ENCODE measurements at places on chromosomes 2 and 18. TPM values are rescaled to one million over a fixed set of nuclear protein-coding genes. Genes with fewer than 3 reads are reported as not detected.
A peak's percentile ranks its signal among the peaks of the same experiment; 100 is the strongest.

DNA sequence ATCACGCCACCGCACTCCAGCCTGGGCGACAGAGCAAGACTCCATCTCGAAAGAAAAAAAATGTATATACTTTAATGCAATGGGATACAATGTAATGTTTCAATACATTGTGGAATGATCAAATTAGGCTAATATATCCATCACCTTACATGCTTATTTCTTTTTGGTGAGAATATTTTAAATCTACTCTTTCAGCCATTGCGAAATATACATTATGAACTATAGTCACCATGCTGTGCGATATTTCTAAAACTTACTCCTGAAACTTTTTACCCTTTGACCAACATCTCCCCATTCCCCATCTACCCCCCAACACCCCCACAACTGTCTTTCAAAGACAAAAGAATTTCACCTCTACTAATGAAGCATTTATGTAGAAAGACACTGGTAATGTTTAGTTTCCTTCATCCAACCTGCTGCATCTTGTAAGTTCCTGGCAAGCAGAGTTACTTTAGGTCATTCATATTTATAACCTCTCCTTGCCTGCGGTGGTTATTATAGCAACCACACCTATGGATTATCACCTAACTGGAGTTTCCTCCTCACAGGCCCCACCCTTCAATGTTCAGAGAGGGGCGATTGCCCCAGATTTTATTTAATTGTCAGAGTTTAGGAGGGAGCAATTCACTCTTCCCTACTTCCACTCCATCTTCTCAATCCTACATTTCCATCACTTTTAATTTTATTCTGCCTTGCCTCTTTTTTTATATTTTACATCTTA lies 1.2 kb upstream of the ME2 start:
- no peak for DNase-seq

GRCh38 chr18:23835506-23835905 lies 146.3 kb downstream of the LAMA3 start:
- DNase-seq, result no peak

The SERPINB5 gene
- not detected for polyA plus RNA-seq

DNA sequence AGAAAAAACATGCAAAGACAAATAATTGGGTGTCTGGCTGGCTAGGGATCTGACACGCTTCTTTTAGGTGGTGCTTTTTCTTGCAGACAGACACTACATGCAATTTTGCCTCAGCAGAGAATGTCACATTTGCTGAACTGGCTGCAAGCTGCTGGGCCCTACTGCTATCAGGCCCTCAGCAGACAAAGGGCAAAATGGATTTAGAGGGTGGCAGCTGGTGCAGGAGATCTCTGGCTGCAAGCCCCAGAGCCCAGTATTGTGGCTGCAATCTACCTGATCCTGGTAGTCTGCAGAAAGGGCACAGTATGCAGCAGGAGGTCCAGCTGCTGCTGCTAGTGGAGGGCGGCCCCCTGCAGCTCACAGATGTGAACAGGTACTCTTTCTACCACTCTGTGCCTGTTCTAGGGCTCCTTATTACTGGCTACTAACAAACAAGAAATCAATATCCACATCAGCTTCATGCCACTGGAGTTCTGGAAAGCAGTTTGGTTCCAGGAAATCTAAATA lies 796.7 kb upstream of the CELF4 start:
- DNase-seq, result no peak

The CCDC150 gene
- 1.2 TPM for polyA plus RNA-seq

- DNase-seq, result no peak
These were observed 274.9 kb upstream of the UBE2E3 start for GRCh38 chr2:180705551-180705950.

The TUBA4A gene
- polyA plus RNA-seq, result 116 TPM

DNA sequence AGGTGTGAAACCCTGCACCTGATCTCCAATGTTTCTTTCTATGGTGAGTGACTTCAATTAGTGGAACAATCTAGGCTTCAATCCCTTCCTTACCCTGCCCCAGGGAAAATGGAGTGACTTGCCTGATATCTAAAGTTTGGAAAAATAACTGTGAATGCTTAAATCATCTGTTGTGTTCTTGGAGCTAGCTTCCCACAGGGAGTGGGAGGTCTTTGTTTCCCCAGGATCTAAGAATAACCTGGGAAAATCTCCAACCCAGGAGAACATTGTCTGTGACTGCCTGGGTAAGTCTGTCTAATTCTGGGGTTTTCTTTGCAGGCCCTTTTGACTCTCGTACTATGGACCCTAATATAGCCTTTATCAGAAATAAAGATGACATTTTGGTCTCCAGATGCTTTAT lies 13.6 kb upstream of the LDAH start:
- no peak for DNase-seq

GRCh38 chr2:3130889-3131635 lies 246.6 kb downstream of the EIPR1 start:
- DNase-seq, result no peak

- no peak for DNase-seq
These were observed 76.1 kb upstream of the TXNDC2 start for GRCh38 chr18:9809697-9810096.

DNA sequence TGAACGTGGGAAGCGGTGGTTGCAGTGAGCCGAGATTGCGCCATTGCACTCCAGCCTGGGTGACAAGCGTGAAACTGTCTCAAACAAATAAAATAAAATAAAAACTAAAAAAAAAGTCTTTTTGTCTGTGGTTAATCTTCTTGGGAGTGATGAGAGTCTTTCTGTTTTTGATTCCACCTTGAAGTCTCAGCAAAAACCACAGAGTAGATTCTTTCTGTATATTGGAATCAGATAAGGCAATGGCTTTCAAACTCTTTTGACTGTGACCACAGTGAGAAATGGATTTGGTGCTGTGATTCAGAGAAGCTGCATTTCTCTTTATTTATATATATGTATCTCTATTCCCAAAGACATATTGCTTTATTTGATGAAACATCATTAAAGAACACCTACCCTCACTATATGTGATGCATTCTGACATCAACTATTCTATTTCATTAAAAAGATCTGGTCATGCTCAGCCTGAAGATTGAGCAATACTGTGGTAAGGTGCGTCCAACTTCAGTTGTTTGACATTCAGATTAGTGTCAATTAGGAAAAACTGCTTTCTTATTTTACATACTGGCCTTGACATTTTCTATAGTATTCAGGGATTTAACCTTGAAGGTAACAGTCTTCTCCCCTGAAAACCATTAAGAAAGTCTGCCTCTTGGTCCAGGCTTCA lies 15.6 kb downstream of the HRH4 start:
- DNase-seq, result no peak

DNA sequence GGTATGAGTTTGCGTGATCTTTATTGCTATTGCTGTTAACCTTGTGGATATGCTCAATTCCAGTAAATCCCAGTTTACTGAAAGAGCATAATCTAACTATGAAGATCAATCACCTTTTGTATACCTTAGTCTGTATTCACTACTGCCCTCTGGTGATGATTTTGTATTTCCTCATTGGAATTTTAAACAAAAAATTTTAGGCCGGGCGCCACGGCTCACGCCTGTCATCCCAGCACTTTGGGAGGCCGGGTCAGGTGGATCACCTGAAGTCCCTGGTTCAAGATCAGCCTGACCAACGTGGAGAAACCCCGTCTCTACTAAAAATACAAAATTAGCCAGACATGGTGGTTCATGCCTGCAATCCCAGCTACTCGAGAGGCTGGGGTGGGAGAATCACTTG lies 5.1 kb downstream of the COMMD1 start:
- no peak for DNase-seq

- DNase-seq, result peak; percentile 38
These were observed 162.7 kb upstream of the ETAA1 start for GRCh38 chr2:67234440-67234839.

The LOXHD1 gene
- not detected for polyA plus RNA-seq

- DNase-seq, result no peak
These were observed 227.9 kb downstream of the CDH2 start for GRCh38 chr18:27948986-27949385.
